ENCODE measurements at places on chromosomes 12 and 14.

GRCh38 chr12:120139958-120140357 lies 23.4 kb upstream of the RAB35 start:
- DNase-seq, result no peak

GRCh38 chr14:61927060-61927459 lies 164.8 kb downstream of the SNAPC1 start:
- no peak for DNase-seq

DNA sequence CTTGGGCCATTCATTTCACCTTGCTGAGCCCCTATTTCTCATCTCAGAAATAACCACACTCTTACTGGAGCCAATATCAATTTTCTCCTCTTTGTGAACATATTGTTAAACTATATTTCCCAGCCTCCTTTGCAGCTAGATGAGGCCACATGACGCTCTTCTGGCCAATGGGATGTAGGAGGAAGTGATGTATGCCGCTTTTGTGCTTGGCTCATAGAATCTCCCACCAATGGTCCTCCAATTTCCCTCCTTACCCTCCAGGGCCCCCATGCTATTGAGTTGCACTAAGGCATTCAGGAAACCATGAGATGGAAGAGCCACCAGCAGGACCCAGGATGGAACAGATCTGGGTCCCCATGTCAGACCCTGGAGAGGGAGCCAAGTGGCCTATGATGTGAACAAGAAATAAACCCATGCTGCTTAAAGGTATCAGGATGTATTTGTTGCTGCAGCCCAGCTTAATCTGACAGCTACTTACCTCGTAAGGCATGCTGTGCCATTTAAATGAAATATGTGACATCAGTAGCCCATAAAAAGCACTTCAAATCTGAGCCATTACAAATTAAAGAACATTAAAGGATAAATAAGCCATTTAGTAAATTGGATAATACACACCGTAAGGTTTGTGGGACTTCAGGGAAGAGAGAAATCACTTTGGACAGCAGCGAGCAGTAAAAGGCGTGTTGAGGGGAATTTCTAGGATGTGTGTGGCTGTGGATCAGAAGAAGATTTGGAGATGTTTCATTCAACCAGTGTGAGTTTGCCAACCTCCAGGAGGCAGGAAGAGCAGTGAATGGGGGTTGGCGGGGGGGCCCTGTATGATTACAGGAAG lies 24.4 kb upstream of the BDKRB2 start:
- DNase-seq, result no peak

GRCh38 chr12:57219205-57219992 lies 2.8 kb downstream of the NXPH4 start:
- DNase-seq, result no peak

GRCh38 chr14:66045572-66046021 lies 440.6 kb upstream of the CCDC196 start:
- no peak for DNase-seq

- DNase-seq, result no peak
Observed at GRCh38 chr12:52084491-52085231, 5.2 kb downstream of the SMIM41 start.

DNA sequence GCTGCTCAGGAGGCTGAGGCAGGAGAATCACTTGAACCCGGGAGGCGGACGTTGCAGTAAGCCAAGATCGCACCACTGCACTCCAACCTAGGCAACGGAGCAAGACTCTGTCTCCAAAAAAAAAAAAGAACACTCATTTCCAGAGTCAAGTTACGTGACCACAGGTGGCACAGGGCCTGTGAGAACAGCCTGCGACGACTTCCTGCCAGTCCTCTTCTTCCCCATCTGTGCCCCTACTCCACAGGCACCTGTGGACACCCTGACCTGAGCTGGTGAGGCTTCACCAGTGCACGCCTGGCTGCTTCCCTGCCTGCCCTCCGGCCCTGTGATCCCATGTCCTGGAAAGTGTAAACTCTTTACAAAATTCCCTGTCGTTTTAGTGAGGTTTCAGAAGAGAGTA lies 77.7 kb downstream of the PPP2R5C start:
- no peak for DNase-seq

DNA sequence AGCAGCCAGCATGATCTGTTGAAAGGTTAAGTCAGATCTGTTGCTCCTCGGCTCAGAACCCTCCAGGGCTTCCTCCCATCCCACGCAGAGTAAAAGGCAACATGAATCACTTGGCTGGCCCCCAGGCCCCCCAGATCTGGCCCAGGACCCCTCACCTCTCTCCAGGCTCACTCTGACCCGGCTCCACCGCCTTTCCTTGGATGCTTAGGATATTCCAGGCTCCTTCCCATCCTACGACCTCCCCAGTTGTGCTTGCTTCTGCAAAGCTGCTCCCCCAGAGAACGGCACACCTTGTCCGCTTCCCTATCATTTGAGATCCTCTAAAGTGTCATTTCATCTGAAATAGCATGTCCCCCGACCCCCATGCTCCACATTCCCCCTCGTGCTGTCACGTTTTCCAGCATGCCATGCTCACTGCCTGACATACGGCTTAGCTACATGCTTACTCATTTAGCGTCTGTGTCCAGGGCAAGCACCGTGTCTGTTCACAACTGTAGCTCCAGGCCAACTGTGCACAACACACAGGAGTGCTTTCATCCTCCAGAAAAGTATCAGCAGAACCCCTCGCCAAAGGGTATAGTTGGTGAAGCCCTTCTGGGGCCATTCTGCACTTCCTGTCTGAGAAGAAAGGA lies 33.6 kb upstream of the BDKRB2 start:
- no peak for DNase-seq

GRCh38 chr12:120571299-120571698 lies 9.9 kb downstream of the POP5 start:
- no peak for DNase-seq

DNA sequence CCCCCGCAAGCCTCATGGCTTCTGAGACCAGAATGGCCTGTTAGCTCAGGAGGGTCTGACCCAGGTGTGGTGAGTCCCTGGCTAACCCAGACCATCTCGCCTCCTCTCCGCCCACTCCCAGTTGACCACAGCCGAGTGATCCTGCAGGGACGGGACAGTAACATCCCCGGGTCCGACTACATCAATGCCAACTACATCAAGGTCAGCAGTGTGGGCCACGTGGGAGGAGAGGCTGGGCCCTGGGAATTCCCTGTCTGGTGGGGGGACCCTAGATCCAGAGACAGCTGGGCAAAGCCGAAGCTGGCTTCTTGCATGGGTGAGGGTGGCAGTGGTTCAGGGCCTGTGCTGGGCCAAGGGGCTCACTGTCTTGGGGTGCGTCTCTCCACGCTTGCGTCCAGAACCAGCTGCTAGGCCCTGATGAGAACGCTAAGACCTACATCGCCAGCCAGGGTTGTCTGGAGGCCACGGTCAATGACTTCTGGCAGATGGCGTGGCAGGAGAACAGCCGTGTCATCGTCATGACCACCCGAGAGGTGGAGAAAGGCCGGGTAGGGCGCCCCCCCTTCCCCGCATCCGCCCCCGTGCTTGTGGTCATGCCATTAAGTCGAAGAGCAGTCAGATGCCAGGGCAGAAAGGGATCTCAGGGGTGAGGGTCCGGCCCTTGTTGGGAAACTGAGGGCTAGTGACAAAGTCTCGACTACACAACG lies 5.0 kb downstream of the PTPN6 start:
- DNase-seq, result no peak

DNA sequence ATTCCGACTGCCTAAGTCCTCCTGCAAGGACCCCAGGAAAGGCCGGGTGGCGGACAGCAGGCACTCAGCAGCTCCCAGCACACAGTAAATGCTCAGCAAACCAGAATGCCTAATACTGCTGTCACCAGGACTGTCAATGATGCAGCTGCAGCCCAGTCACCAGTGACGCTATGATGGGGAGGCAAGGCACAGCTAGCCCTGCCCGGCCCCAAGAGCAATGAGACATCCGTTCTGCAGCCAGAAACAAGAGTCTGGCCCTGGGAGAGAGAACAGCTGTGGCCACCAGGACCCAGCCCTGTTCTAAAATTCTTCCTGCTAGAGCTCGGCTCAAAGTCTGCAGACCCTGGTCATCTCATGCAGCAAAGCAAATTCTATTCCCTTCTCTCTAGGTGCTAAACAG lies 69.8 kb downstream of the NCOR2 start:
- DNase-seq, result no peak

GRCh38 chr12:109517619-109518018 lies 40.2 kb downstream of the UBE3B start:
- no peak for DNase-seq

GRCh38 chr12:58576916-58577315 lies 343.4 kb downstream of the LRIG3 start:
- no peak for DNase-seq

DNA sequence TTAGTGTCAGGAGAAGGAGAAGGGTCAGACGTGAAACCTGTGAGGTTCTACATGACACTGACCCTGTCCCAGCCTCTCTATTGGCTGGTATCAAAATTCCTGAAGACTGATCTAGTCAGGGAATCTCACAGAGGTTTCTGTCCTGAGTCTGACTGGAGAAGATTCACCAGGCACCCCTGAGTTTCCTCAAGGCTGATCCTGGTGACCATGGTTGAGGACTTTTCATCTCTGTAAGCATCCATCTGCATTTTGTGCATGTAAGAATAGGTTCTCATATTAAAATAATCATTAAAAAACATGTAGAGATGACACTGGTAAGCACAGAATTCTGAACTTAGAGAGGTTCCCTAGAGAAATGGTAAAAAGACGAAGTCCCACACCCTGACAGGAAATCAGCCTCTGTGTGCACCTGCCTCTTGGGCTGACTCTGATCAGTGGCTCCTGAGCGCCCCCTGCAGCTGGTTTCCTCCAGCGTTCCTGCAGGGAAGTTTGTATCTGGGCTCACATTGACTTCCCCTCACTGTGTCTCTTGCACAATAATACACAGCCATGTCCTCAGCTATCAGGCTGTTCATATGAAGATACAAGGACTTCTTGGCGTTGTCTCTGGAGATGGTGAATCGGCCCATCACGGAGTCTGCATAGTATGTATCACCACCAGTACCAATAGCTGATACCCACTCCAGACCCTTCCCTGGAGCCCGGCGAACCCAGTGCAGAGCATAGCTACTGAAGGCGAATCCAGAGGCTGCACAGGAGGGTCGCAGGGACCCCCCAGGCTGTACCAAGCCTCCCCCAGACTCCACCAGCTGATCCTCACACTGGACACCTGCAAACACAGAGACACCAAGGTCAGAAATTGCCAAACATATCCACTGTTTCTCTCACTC lies 991.9 kb downstream of the TMEM121 start:
- peak; percentile 78 for DNase-seq

- DNase-seq, result no peak
Observed at GRCh38 chr12:120847814-120848213, 56.3 kb downstream of the SPPL3 start.

- DNase-seq, result no peak
Observed at GRCh38 chr12:128098730-128099129, 168.2 kb upstream of the TMEM132C start.

DNA sequence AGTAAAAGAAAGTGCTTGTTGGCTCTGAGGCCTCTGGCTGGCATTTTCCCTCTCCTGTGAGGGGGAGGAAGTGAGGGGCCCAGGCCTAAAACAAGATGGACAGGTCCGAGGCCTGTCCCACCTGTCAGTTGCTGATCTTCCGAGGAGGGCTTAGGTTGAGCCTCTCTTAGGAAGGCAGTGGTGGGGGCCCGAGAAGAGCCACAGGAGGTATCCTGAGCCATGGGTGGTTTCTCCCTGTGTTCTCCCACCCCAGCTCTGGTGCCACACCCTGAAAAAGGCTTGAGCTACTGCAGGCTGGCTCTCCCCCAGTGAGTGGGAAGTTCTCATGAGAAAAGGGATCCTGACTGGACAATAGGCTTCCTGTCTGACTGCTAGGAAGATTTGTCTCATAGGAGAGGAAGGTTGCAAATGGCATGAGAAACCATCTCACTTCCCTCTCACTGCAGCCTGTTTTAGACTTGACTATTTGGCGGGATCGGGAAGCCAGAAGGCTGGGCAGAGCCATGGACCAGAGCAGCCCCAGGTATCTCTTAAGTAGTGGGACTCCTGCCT lies 72.1 kb upstream of the SRSF5 start:
- no peak for DNase-seq

DNA sequence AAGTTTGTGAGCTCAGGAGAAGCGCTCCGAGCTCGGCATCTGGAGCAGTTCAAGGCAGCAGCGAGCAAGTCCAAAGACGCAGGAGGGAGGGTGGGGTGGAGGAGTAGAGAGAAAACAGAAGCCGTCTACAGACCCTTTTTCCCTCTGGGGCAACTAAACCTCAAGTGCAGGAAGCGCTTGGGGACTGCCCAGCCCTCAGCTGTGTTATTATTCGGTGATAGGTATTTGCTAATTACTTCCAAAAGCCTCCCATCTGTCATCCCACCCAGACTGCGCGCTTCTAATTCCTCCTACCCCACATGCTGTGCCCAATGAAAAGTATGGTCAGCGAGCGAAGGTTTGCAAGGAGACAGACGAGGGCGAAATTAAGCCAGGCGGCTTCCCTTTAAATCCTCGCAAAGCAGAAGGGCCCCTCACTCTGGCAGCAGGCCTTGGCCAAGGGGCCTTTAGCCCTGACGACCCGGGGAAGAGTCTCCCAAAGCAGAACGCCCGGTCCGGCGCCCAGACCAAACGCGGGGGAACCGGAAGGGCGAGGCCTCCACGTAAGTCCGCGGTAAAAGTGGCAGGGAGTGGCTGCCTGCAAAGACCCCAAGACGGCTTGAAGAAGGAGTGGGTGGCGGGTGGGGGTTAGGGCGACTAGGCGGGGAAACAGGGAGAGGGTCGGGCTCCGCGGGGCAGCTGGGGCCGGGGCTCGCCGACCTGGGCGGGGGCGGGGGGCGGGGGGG lies 507 bp upstream of the CD9 start:
- no peak for DNase-seq

GRCh38 chr14:33475623-33476022 lies 475.3 kb downstream of the EGLN3 start:
- DNase-seq, result no peak

DNA sequence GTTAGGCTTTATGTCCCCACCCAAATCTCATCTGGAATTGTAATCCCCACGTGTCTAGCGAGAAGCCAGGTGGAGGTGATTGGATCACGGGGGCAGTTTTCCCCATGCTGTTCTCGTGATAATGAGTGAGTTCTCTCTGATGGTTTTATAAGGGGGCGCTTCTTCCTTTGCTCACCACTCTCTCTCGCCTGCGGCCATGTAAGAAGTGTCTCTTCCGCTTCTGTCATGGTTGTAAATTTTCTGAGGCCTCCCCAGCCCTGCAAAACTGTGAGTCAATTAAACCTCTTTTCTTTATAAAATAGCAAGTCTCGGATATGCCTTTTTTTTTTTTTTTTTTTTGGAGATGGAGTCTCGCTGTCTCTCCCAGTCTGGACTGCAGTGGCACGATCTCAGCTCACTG lies 13.3 kb downstream of the IL31 start:
- DNase-seq, result no peak
